Mesangial cell (primary cell): ENCODE measurements at places on chromosomes 13 and 19. TPM values are rescaled to one million over a fixed set of nuclear protein-coding genes. Genes with fewer than 3 reads are reported as not detected.

Gene PGLYRP2
- not detected in 2 replicates for total RNA-seq

Gene MRPL54
- 72.1 and 76.9 TPM in 2 replicates for total RNA-seq

Gene CAPN12
- 0.16 and 4.6 TPM in 2 replicates for total RNA-seq

Gene EDNRB
- total RNA-seq, result under 0.01 TPM in 1 of 2 replicates, not detected in the other

Gene OR10H1
- total RNA-seq, result not detected in 2 replicates

Gene PKN1
- 136 and 180 TPM in 2 replicates for total RNA-seq

Gene ZNF417
- 5.5 and 6.1 TPM in 2 replicates for total RNA-seq

Gene SLC6A16
- under 0.01 and 0.13 TPM in 2 replicates for total RNA-seq

Gene BEST2
- 0.38 TPM in 1 of 2 replicates, not detected in the other for total RNA-seq
